T-helper 9 cell (primary cell): ENCODE measurements at places on chromosomes 5 and 9.

DNA sequence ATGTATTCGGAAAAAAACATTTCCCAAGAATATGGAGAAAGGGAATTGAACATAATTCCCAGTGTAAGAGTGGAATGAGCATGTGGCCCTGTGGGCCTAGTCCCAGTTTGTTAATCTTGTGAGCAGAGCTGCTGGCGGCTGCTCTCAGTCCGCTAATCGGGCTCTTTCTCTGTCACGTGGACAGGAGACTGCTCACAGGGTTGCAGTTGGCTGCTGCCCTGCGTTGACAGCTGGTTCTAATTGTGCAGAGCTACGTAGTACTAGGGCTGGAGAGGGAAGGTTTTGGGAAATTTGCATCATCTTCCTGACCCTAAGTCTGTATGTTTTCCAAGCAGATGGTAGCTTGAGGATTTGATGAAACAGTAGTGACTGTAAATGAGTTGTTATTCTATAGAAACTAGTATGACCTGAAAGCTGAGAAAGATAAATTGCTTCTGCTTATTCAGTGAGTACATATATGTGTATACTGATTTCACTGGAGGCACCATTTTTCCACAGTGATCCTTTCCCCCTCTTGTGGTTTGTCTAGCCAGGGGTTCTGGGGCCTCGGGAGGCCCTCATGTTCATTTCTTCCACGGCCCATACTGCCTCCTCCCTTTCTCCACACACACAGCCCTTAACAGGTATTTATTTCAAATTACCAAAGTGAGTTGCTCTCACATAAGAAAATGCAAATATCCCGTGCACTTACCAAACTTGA is 100.6 kb downstream of the ANGPTL2 start:
- DNase-seq = no peak

DNA sequence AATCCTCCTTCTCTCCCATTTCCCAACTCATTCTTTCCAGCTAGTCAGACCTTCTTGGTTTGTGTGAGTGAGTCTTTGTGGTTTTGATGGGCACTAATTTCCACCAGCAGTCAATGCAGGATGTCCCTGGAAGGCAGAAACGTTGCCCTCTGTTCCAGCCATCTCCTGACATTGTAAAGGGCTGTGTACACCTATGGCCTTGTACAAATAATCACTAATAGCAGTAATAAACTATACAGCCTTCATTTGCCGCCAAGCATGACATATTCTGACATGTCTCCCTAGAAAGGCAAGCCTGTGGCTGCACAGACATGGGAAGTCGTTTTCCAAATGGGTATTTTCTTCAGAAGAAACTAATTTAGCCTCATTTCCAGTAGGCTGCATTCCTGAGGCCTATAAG is 18.4 kb upstream of the DENND1A start:
- no peak for DNase-seq

GRCh38 chr9:100186356-100186755 is 87.3 kb downstream of the INVS start:
- DNase-seq = no peak

DNA sequence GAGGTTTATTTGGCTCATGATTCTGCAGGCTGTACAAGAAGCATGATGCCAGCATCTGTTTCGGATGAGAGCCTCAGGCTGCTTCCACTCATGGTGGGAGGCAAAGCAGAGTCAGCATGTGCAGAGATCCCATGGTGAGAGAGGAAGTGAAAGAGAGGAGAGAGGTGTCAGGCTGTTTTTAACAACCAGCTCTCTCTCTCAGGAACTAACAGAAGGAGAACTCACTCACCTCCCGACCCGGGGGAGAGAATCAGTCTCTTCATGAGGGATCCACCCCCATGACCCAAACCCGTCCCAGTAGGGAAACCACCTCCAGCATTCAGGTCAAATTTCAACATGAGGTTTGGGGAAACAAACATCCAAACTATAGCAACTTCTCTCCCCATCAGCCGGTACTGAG is 187.7 kb downstream of the ENC1 start:
- DNase-seq = no peak

DNA sequence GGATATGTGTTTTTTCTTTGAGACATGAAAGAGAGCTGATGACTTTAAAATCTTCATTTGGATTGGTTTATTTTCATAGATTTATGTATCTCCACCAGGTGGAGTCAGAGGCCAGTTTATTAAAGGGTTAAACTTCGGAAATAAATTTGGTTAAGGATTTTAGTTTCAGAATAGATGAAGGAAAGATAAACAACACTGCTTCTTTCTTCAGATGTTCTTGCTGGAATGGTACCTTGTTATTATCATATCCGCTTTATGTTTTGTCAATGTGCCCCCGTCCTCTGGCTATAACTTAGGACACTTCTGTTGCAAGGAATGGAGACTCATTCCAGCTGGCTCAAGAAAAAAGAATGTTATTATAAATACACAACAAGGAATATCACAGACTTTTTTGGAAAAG is 81.2 kb downstream of the ALDH1A1 start:
- no peak for DNase-seq

DNA sequence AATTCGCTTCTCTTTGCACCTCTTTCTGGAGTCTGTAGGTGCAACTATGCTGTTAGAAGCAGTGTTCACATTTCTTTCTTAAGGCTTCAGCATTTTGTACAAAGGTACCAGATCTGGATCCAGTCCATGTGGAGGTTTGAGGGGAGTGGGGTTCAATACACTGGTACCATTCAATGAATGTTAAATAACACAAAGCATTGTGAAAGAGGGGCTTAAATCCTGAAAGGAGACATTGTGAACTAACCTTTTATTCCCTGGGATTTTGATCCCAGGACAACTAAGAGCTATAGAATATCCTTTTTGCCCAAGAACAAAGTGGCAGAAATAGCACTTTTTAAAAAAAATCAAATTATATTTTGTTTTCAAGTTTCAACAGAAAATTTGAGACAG is 107.7 kb upstream of the VCAN start:
- DNase-seq = no peak

GRCh38 chr9:124217836-124218437 is 39.8 kb upstream of the NEK6 start:
- no peak for DNase-seq

- no peak for DNase-seq
Measured at GRCh38 chr9:32503008-32503407, 23.0 kb downstream of the RIGI start.
